Epithelial cell of esophagus (primary cell): ENCODE measurements at places on chromosomes 3 and 15.

- DNase-seq = peak; percentile 95
These were observed 3.6 kb upstream of the TNK2 start for GRCh38 chr3:195911946-195912270.

GRCh38 chr3:87674397-87675161 lies 384.2 kb downstream of the CGGBP1 start:
- DNase-seq = no peak

- DNase-seq = peak; percentile 52
These were observed 141.3 kb upstream of the UBE2E1 start for GRCh38 chr3:23664459-23664858.

- no peak for DNase-seq
These were observed 312.5 kb upstream of the CTNNB1 start for GRCh38 chr3:40886660-40887425.

- no peak for DNase-seq
These were observed 10.1 kb downstream of the RFX7 start for GRCh38 chr15:56233549-56233948.

- DNase-seq = no peak
These were observed 16.3 kb upstream of the MCF2L2 start for GRCh38 chr3:183444748-183445147.

DNA sequence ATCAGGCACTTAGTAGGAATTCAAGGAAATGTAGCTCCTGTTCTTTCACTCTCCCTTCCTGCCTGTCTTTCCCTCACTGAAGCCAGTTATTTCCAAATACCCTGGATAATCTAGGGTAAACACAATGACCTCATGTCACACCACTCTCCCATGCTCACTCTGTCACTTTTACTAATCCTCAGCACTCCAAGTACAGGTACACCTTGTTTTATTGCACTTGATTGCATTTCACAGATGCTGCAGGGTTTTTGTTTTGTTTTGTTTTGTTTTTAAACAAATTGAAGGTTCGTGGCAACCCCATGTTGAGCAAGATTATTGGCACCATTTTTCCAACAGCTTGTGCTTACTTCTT lies 40.8 kb downstream of the PPM1L start:
- peak; percentile 21 for DNase-seq

DNA sequence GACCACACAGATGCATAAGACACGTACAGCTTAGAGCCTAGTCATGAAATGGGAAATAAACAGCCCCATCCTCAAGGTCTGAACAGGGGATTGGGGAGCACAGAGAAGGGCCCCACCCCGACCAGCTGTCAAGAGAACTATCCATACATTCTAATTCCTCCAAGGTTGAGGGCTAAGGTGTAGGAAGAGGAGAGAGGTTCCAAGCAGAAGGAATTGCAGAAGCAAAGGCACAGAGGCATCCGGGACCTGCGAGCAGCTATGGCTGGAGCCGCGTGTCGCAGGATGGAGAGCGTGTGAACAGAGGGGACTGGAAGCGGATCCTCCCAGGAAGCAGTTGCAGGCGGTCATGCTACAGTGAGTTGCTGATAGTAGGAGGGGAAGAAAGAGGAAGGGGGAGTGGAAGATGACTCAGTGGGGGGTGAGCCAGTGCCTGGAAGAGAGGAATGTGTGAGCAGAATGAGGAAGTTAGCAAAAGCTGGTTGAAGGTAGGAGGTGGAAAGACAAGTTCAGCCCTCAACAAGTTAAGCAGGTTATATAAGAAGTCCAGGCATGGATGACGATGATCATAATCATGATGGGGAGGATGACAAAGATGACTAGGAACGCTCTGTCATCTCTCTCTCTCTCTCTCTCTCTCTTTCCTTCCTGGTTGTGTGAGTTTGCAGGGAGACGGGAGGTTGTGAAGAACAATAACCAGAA lies 89.7 kb downstream of the LIPC start:
- peak; percentile 99 for DNase-seq

GRCh38 chr3:84727616-84728015 lies 231.2 kb upstream of the CADM2 start:
- no peak for DNase-seq

- DNase-seq = no peak
These were observed 58.6 kb downstream of the MME start for GRCh38 chr3:155138677-155139076.

- peak; percentile 51 for DNase-seq
These were observed 78.7 kb upstream of the GCNT3 start for GRCh38 chr15:59532770-59533379.

DNA sequence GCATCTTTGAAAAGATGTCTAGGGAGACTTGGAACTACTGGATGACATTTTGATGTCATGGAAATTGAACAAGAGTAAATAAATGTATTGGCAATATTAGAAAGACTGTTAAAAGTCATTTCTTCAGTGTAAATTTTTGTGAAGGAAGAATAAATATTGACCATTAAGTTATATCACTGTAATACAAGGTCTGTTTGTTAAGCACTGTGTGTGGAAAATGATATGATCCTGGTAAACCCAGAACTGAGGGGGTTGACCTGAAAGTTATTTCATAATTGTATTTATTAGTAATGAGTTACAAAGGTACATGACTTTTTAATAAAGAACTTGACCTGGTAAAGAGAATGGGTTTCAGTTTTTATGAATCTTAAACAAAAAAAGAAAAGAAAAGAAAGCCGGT lies 106.6 kb downstream of the B3GALNT1 start:
- no peak for DNase-seq

DNA sequence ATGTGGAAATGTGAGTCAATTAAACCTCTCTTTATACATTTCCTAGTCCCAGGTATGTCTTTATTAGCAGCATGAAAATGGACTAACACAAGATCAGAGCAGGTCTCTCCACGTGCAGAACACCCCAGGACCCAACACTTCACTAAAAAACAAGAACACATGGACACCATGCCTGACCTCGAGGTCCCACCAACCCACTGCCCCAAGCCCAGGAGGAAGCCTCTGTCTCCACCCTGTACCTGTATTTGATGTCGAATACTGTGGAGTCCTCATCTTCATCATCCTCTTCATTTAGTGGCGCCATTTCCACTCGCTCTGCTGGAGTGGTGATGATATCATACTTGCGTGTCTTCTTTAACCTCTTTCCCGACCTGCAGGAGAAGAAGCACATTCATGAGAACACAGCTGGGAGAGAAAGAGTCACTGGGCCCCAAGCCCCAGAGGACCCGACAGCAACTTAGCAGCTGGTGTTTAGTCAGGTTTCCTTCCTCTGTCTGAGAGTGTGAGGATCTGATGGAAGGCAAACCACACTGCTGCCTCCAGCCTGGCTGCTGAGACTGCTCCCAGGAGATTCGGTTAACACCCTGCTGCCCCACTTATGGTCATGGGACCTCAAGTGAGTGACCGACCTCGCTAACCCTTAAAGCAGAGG lies 25.5 kb downstream of the FAM174B start:
- DNase-seq = no peak

- DNase-seq = peak; percentile 18
These were observed 681 bp downstream of the PIK3CB start for GRCh38 chr3:138833899-138834595.
